ENCODE measurements at places on chromosomes 1 and 21. TPM values are rescaled to one million over a fixed set of nuclear protein-coding genes. Genes with fewer than 3 reads are reported as not detected.
A peak's percentile ranks its signal among the peaks of the same experiment; 100 is the strongest.

Gene OR2M4
- total RNA-seq = 0.26 TPM

Gene TRPM2
- total RNA-seq = 0.61 TPM

DNA sequence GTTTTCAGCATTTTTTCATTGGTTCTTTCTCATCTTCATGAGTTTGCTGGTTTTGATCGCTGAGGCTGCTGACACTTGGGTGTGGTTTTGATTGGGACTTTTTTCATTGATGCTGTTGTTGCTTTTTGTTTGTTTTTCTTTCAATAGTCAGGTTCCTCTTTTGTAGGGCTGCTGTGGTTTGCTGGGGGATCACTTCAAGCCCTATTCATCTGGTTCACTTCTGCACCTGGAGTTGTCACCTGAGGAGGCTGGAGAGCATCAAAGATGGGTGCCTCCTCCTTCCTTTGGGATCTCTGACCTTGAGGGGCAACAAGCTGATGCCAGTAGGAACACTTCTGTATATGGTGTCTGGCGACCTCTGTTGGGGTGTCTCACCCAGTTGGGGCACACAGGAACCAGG, 1279.9 kb upstream of the TMPRSS15 start:
- H3K4me3 ChIP-seq = no peak overlapping the region
- no peak overlapping the region for H3K27ac ChIP-seq
- H3K27me3 ChIP-seq = no peaks in the 10 kb centered on the region
- H3K36me3 ChIP-seq = no peaks in the 10 kb centered on the region
- no peak for DNase-seq

- no peak overlapping the region for H3K4me3 ChIP-seq
- no peak for DNase-seq
- H3K27me3 ChIP-seq = no peaks in the 10 kb centered on the region
- no peak overlapping the region for H3K27ac ChIP-seq
- H3K4me1 ChIP-seq = no peaks in the 10 kb centered on the region
These were observed 52.4 kb upstream of the LRRC8B start for GRCh38 chr1:89472253-89472652.

DNA sequence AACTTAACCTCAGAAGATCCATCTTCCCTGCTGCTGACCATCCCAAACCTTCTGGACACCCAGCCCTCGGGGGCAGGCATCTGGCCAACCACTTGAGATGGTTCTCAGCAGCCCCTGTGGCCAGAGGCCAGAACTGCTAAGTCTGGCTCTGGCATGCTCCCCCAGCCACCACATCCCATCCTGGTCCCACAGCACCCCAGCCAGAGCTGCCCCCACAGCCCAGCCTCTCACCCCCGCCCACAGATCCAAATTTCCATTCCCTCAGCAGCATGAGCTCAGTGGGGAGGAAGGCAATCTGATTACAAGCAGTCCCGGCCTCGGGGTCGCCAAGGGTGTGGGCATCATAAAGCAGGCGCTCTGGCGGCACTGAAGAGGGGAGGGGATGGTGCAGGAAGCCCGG, 45.6 kb downstream of the GLIS1 start:
- H3K27me3 ChIP-seq = peaks cover 38% of the 10 kb centered on the region
- H3K36me3 ChIP-seq = no peaks in the 10 kb centered on the region
- H3K4me1 ChIP-seq = no peaks in the 10 kb centered on the region
- no peak overlapping the region for H3K4me3 ChIP-seq
- H3K27ac ChIP-seq = no peak overlapping the region

DNA sequence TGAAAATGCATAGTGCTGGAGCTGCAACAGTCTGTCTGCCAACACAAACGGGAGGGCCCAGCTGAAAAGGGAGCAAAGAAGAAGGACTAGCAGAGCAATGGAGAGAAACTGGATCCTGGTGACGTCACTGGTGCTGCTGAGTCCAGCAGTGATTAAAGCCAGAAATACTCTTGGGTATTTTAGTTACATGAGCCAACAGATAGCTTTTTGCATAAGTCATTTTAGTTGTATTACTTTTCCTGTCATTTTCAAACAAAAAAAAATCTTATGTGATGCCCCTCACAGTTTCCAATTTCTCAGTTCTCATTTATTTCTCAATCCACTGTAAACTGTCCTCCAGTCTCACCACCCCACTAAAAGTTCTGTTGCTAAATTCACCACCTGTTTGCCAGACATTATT, 38.7 kb upstream of the NEK7 start:
- no peak overlapping the region for H3K4me3 ChIP-seq
- no peaks in the 10 kb centered on the region for H3K27me3 ChIP-seq
- H3K36me3 ChIP-seq = no peaks in the 10 kb centered on the region
- peak; percentile 26 for DNase-seq
- H3K4me1 ChIP-seq = 0 out of 2 replicates have a peak, but pooled peaks cover 6% of the 10 kb centered on the region
- no peak overlapping the region for H3K27ac ChIP-seq

GRCh38 chr1:35269201-35269988, 886 bp downstream of the ZMYM4 start:
- H3K4me1 ChIP-seq = peaks cover 5% of the 10 kb centered on the region
- peak overlapping the region; percentile 57 for H3K27ac ChIP-seq
- H3K27me3 ChIP-seq = no peaks in the 10 kb centered on the region
